ENCODE measurements at places on chromosomes 7 and 10. TPM values are rescaled to one million over a fixed set of nuclear protein-coding genes. Genes with fewer than 3 reads are reported as not detected.
A peak's percentile ranks its signal among the peaks of the same experiment; 100 is the strongest.

- H3K27me3 ChIP-seq: no peaks in the 10 kb centered on the region
- H3K27ac ChIP-seq: no peak overlapping the region
- no peak for DNase-seq
- no peaks in the 10 kb centered on the region for H3K36me3 ChIP-seq
- H3K4me3 ChIP-seq: no peak overlapping the region
- H3K4me1 ChIP-seq: no peaks in the 10 kb centered on the region
Measured at GRCh38 chr10:48279081-48279751, 4.7 kb upstream of the FRMPD2 start.

DNA sequence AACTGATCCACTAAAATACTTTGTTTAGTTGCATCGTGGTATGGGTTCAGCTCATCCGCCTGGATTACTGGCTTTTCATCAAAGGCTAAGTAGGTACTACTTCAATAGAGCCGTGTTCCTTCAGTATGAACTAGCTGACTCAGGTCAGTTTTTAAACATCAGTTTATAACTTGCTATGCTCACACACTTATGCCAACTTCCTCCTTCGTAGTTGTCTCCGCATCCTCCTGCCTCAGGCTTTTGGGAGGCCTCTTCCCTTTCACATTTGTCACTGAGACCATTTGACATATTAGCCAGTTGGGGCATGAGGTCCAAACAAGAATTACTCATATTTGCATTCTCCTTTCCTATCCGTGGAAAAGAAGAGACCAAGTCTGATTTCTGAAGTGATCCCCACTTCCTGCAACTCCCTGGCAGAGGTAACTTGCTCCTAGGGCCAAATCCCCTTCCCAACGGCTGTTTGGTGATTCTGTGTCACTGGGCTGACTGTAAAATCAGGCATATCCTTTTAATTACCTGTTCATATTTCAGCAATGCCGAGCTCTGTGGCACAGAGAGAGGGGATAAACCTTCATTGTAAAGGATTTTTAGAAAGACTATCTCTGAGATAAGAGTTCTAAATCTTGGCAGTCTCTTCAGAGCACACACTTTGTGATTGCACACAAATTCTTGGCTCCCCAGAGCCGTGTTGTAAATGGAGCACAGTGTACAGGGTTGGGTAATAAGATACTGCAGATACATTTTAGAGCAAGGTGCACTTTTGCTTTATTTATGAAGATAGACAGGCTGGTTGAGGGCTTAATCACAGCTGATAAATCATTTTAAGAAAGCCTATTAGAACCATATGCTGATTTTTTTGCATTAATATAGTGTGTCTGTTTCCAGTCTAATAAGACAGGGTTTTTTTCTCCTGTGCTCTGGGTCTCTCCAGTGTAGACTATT is 108.0 kb downstream of the CREB5 start:
- H3K36me3 ChIP-seq: no peaks in the 10 kb centered on the region
- H3K4me1 ChIP-seq: peaks cover 28% of the 10 kb centered on the region
- H3K27me3 ChIP-seq: no peaks in the 10 kb centered on the region
- H3K4me3 ChIP-seq: no peak overlapping the region

DNA sequence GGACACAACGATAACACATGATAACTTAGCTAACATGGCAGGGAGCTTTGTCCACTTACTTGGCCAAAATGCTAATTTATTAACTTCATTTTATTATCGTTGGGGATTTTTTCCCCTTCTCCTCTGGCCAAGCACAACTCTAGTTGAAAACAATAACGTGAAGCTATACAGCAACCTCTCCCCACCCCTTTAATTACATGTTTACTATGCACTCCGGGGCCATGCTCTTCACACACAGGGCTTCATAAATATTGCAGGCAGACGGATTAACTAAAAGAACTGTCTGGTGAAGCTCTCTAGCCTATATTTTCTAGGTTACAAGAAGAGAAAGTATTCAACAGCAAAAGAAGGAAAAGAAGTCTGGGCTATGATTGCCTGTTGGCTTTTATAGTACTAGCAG is 51.7 kb downstream of the XRCC2 start:
- no peak overlapping the region for H3K27ac ChIP-seq
- no peaks in the 10 kb centered on the region for H3K27me3 ChIP-seq
- no peak for DNase-seq
- H3K4me3 ChIP-seq: no peak overlapping the region
- H3K36me3 ChIP-seq: no peaks in the 10 kb centered on the region

- peak overlapping the region; percentile 96 for H3K27ac ChIP-seq
- peak; percentile 90 for DNase-seq
- no peaks in the 10 kb centered on the region for H3K27me3 ChIP-seq
- H3K36me3 ChIP-seq: no peaks in the 10 kb centered on the region
Measured at GRCh38 chr10:78973901-78974616, 94.7 kb upstream of the ZMIZ1 start.

- H3K4me3 ChIP-seq: no peak overlapping the region
- peaks cover 72% of the 10 kb centered on the region for H3K4me1 ChIP-seq
- H3K27ac ChIP-seq: no peak overlapping the region
Measured at GRCh38 chr10:95553674-95554073, 7.5 kb downstream of the SORBS1 start.

GRCh38 chr7:10779465-10780399 is 193.9 kb upstream of the PHF14 start:
- H3K4me1 ChIP-seq: no peaks in the 10 kb centered on the region
- H3K27me3 ChIP-seq: no peaks in the 10 kb centered on the region
- no peaks in the 10 kb centered on the region for H3K36me3 ChIP-seq
- no peak overlapping the region for H3K4me3 ChIP-seq

DNA sequence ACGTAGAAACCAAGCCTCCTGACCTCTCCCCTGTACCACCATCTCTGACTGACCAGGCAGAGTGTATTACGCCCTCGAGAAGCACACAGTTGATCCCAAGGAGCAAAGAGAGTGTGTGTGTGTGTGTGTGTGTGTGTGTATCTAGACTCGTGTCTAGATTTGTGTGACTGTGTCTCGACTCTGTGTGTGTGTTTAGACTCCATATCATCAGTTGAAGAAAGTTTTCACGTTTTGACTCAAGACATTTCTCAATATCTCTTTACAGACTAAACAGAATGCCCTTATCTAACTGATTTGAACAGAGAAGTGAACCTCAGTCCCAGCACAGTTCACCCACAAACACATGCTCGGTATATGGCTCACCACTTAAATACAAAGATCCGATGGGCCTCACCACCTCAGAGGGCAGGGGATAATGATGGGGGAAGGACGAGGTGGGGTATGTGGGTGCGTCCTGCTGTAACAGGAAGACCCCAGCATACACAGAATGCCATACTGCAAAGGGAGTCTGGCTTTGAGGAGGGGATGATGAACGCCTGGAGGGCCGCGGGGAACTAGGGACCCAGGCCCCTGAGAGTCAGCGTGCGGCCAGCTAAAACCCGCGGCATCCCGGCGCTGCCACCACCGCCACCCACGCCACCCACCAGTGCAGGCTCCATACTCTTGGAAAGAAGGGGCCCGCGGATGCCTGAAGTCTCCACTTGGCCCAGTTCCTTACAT is 780 bp downstream of the ALDH18A1 start:
- H3K4me1 ChIP-seq: peaks cover 9% of the 10 kb centered on the region
- no peak overlapping the region for H3K27ac ChIP-seq
- DNase-seq: peak; percentile 45
- peaks cover 20% of the 10 kb centered on the region for H3K36me3 ChIP-seq

GRCh38 chr7:66964411-66964810 is 31.0 kb downstream of the SBDS start:
- no peak overlapping the region for H3K4me3 ChIP-seq
- H3K27me3 ChIP-seq: no peaks in the 10 kb centered on the region
- H3K36me3 ChIP-seq: no peaks in the 10 kb centered on the region
- no peak overlapping the region for H3K27ac ChIP-seq

- peaks cover 3% of the 10 kb centered on the region for H3K4me1 ChIP-seq
- H3K4me3 ChIP-seq: no peak overlapping the region
- DNase-seq: peak; percentile 56
- no peaks in the 10 kb centered on the region for H3K36me3 ChIP-seq
- H3K27ac ChIP-seq: no peak overlapping the region
Measured at GRCh38 chr10:34727595-34728033, 87.5 kb downstream of the PARD3 start.

- no peaks in the 10 kb centered on the region for H3K27me3 ChIP-seq
- peak overlapping the region; percentile 82 for H3K4me3 ChIP-seq
- H3K36me3 ChIP-seq: no peaks in the 10 kb centered on the region
- peak overlapping the region; percentile 90 for H3K27ac ChIP-seq
- H3K4me1 ChIP-seq: peaks cover 30% of the 10 kb centered on the region
- peak; percentile 91 for DNase-seq
Measured at GRCh38 chr10:19815731-19816410, 361 bp upstream of the PLXDC2 start.

The TWIST1 gene
- total RNA-seq: 0.24 TPM

The SPDYE2 gene
- not detected for total RNA-seq

The NPFFR1 gene
- 0.08 TPM for total RNA-seq

The PRKAR2B gene
- 53.6 TPM for total RNA-seq

The NEUROD6 gene
- not detected for total RNA-seq
